OCI-LY7 (cell line): ENCODE measurements at places on chromosomes 1 and 21. TPM values are rescaled to one million over a fixed set of nuclear protein-coding genes. Genes with fewer than 3 reads are reported as not detected.

- DNase-seq: no peak
Observed at GRCh38 chr1:236501093-236501492, 22.7 kb upstream of the LGALS8 start.

- no peak for DNase-seq
Observed at GRCh38 chr1:226212545-226212944, 10.9 kb upstream of the MIXL1 start.

- no peak for DNase-seq
Observed at GRCh38 chr1:81714636-81715035, 86.1 kb upstream of the ADGRL2 start.

- no peak for DNase-seq
Observed at GRCh38 chr1:184479435-184480167, 92.8 kb downstream of the C1orf21 start.

DNA sequence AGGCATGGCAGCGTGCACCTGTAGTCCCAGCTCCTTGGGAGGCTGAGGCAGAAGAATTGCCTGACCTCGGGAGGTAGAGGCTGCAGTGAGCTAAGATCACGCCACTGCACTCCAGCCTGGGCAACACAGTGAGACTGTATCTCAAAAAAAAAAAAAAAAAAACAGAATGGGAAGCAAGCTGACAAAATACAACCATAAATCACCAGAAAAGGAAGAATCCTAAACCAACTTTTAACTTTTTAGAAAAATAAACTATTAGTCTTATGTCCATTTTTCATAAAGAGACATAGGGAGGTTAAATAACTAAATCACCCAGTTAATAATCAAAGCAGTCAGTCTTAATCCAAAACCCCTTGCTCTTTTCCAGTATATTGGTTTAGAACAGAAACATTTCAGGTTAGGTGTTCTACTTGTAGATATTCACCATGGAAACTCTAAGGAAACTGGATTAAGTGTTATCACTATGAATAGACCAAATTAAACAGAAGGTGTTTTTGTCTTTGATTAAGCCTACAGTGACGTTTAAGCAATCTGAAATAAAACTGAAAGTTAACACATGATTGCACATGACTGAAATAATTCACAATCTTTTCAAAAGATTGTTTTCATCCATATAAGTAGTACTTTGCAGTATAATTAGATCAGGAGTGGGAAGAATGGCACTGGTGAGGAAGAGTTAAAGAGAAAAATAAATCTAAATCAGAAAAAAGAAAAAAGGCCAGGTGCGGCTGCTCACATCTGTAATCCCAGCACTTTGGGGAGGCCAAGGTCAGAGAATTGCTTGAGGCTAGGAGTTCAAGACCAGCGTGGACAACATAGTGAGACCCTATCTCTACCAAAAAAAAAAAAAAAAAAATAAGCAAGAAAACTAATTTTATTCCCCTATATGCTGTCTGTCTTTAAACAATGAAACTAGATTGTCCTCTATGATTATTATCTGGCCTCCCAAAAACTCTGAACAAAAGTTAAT, 9.6 kb downstream of the CDC42BPA start:
- DNase-seq: no peak

Gene LCE2A
- not detected in 2 replicates for total RNA-seq

Gene CFAP74
- total RNA-seq: not detected in 2 replicates

- no peak for DNase-seq
Observed at GRCh38 chr1:158819461-158820443, 11.4 kb upstream of the MNDA start.

Gene ATP6V1G3
- 0.90 TPM in 1 of 2 replicates, not detected in the other for total RNA-seq

Gene IGSF5
- not detected in 2 replicates for total RNA-seq
